ENCODE measurements at places on chromosomes 12 and 14.

GRCh38 chr12:41442896-41443295, 254.8 kb downstream of the PDZRN4 start:
- DNase-seq: peak; percentile 37

- peak; percentile 80 for DNase-seq
Measured at GRCh38 chr14:93105362-93105761, 10.4 kb downstream of the ITPK1 start.

- no peak for DNase-seq
Measured at GRCh38 chr14:36091096-36091495, 85.4 kb downstream of the PTCSC3 start.

DNA sequence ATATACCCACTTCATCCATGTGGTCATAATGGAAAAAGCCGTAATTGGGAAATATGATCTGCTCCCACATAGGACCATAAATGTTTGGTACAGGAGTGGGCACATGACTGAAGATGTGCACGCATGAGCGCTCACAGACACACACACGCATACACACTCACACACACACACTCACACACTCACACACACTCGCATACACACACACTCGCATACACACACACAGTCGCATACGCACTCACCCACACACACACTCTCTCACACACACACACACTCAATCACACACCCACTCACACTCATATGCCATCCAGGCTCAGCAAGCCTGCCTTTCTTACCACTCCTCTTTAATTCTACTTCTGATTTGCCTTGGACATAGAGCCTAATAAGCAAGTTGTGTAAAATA, 45.6 kb upstream of the EGLN3 start:
- DNase-seq: no peak

DNA sequence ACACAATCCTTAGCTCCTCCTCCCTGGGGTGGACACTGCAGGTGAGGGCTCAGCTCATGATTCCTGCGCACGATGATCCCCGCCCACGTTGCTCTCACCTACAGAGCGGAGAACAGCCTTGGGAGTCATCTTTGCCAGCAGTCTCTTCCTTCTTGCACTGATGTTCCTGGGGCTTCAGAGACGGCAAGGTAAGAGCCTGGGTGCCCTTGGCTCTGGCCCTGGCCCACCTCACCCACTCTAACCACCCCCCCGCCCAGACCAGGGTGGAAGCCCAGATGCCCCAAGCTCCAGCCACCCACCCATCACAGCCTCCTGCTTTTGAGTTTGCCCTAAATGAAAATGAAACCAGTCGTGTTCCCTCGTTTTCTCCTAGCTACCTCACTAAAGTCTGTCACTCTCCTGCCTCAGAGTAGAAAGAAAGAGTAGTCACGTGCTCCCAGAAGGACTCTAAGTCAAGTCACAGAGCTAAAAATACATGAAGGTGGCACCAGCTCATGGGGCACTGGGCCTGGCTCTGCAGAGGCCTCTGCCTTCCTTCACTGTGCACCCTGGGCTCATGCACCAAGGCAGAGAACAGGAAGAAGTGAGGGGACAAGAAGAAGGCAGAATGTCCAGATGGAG, 9.0 kb downstream of the TAPBPL start:
- DNase-seq: no peak

DNA sequence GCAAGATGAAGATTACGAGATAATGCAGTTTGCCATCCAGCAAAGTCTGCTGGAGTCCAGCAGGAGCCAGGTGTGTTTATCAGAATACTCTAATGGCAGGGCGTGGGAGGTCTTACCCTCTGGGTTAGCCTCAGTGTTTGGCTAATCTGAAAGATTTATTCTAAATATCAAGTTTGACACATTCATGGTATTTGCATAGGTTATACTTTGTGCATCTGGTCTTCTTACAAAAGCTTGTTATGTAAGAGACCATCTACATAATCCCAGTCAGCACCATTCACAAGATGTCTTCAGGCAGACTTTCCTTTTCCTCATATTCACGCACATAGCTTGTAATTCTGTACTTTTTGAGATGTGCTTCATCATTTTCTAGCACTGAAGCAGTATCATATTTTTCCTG, 14.4 kb downstream of the C12orf76 start:
- DNase-seq: no peak

DNA sequence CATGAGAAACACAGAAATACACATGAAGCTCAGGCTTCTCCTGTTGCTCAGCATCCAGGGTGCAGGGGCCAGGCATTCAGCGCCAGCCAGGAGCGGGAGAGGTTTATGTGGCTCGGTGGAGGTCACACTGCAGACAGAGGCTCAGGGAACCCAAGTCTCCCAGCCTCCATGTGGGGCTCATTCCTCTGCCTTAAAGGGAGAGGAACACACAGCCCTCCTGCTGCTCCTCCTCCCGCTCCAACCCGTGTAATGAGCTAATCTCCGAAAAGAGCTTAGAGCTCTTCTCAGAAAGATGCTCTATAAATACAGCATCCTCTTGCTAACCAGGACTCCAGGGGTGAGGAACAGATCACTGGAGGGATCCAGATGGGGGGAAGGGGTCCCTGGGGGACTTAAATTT, 28.2 kb downstream of the FGF6 start:
- DNase-seq: no peak

DNA sequence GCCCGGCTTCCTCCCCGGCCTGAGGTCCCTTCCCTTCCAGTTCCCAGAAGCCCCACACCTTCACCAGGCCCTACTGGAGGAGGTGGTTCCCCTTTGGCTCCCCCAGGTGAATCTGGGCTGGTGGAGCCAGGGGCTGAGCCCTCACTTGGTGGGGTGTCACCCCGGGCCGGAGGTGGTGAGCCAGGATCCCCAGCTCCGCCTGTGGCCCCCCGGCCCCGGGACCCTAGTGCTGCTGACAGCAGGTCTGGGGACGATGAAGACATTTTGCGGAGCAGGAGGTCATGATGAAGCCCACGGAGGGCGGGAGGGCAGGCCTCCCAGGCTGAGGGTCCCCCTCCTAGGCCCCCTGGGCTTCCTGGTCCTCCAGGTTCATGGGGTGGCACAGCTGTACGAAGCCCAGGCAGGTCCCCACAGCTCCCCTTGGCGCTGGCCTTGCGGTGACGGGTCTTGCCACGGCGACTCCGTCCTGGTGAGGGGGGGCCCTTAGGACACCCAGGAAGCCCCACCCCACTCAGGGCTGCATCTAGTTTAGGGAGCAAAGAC, 16.6 kb downstream of the MAP3K12 start:
- no peak for DNase-seq

DNA sequence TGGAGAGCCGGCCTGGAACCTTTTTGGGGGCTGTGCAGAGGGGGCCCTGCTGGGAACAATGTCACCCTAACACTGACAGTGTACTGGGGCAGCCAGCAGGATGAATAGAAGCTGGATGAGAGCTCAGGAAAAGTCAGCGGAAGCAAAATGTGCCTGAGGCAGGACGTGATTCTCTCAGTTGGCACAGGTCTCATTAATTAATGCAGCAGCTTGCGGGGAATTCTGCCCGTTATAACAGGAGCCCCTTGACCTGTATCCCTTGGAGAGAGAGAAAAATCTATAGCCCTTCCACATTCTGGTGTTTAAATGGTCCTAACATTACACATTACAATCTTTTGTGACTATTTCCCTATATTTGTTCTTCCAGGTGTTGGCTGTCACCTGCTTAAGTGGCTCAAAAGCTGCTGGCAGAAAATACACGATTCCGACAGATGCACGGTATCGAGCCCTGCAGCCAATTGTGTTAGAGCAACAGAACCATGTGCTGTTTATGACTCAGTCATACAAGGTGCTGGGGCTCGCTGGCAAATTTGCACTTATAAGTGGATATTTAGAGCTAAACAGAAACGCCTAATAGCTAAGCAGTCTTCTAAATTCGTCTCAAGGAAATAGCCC, 854.7 kb downstream of the AACS start:
- DNase-seq: no peak

GRCh38 chr14:97271451-97271960, 474.3 kb downstream of the VRK1 start:
- no peak for DNase-seq

- no peak for DNase-seq
Measured at GRCh38 chr14:91383439-91383838, 34.2 kb downstream of the CCDC88C start.
